NB4 (cell line): ENCODE measurements at places on chromosomes 7 and 10.

DNA sequence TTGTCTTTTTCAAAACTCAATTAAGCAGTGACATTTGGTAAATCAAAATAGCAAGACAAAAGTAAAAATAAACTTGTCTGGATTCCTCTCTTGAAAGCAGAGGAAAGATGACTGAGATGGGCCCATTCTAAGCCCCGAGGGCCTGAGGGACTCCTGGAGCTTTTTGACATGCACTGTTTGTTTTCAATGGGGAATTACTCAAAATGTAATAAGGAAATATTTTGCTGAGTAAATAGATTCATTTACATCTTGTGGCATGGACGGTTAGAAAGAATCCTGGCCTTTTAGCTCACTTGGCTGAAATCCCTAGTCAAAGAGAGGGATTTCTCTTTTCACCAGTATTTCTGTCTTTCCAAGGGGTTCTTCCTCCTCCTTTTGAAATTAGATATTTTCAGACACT is 108.0 kb downstream of the MKX start:
- no peak for DNase-seq

- no peak for DNase-seq
Measured at GRCh38 chr10:124345521-124345920, 73.2 kb downstream of the OAT start.

DNA sequence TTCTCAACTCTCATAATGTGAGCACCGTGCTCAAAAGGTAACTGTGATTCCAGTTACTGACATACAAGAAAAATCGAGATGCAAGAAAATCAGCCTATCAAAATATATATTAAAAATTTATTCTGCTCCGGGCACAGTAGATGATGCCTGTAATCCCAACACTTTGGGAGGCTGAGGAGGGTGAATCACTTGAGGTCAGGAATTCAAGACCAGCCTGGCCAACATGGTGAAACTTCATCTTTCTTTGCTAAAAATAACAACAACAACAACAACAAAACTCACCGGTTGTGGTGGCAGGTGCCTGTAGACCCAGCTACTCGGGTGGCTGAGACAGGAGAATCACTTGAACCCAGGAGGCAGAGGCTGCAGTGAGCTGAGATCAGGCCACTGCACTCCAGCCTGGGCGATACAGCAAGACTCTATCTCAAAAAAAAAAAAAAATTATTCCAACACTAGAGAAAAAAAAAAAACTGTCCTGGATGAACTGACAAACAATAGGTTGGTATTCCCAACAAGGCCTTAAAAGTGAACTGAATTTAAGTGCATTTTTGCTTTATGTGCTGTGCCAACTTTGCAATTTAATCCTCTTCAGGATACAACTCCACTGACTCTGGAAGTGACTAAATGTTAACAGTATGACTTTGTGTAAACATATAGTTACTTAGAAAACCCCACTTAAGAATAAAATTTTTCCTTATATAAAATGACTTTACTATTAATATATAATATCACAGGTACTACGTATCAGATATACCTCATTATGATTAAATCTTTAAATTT is 51.1 kb downstream of the JMJD1C start:
- DNase-seq: no peak

GRCh38 chr7:149090397-149091195 is at the start of gene ZNF786:
ZNF786 (minus strand) TSS chr7:149090718; CDS start chr7:149090640, 78 bp downstream.
- peak; percentile 98 for DNase-seq

DNA sequence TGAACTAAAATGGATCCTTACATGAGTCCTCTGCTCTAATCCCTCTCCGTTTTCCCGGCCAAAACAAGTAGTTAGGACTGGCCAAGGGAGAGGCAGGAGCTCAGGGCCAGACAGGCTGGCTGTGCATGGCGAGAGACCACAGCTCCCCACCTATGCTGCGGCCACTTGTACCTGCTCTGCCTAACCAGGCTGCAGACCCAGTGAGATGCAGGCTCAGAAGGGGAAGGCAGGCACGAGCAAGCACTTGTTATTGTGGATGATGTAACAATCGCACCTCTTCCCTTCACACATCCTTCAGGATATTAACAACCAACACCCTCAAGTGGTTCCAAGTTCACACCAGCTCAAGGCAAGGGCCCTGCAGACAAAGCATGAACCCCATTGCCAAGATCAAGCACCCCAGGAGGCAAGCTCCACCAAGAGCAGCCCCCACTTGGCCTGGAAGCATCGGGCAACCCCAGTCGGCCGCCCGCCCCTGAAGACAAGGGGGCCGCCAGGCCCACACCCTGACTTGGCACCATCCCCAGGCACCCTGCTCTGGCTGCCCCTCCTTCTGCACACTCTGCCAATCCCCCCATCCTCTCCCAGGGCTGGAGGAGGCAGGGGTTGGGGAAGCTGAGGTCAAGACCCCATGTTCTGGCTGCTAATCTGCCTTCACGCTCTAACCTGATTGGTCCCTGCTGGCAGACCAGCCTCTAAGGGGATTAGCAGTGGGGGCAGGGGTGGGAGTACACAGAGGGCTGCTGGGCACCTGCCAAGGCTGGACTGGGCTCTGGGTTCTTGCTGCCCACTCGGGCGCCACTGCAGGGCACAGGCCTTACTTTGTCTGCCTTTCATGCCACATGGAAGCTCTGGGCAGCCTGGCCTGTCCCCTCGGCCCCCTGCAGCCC is 111.3 kb downstream of the SLIT1 start:
- DNase-seq: no peak

- DNase-seq: peak; percentile 18
Measured at GRCh38 chr10:96591946-96592345, 5.1 kb upstream of the TM9SF3 start.

DNA sequence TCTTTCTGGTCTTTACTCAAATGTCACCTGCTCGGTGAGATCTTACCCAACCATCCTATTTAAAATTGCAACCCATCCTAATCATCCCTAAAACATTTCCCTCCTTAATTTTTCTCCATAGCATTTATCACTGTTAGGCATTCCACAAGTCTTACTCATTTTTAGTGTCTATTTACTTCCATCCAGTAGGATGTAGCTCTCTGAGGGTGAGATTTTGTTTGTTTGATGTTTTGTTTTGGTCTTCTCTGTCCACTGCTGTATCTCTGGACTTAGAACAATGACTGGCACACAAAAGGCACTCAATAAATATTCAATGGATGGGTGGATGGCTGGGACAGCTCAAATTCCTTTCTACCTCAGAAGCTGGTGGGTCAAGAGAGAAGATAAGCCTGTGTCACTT is 15.8 kb upstream of the DUSP5 start:
- DNase-seq: no peak
